ENCODE measurements at places on chromosomes 5 and 9.

DNA sequence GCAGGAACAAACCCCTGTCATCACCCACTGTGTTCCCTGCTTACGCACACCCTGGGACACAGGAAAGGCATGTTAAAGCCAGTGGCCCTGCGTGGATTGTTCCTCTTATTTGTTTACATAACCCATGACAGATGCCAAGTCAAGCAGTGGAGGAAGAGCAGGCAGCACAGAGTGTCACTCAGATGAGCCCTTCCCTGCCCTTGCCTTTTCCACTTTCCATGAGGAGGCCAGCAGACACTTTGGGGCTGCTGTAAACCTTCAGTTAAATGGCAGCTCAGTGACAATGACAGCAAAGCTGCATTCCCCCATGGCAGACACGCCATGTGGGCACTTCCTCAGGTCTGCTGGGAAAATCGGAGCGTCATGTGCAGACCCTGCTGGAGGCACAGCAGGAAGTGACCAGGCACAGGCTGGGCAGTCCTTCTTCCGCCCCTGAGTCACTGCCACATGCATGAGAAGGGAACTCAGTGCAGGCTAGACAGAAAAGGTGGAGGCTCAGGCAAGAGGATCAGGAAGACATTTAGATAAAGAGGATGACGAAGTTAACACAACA lies 216.8 kb upstream of the PIK3R1 start:
- no peak for DNase-seq

- no peak for DNase-seq
Measured at GRCh38 chr5:160643616-160644240, 208.3 kb downstream of the ATP10B start.

GRCh38 chr5:137209232-137209809 lies 289.8 kb downstream of the SPOCK1 start:
- no peak for DNase-seq

- no peak for DNase-seq
Measured at GRCh38 chr5:69372394-69372793, 2.8 kb downstream of the RAD17 start.

- no peak for DNase-seq
Measured at GRCh38 chr5:74543162-74543995, 97.1 kb downstream of the ENC1 start.

- DNase-seq, result no peak
Measured at GRCh38 chr5:73116506-73116905, 3.9 kb upstream of the TMEM171 start.

- DNase-seq, result no peak
Measured at GRCh38 chr5:119037496-119038215, 33.2 kb upstream of the DMXL1 start.

GRCh38 chr9:14428781-14429230 lies 114.9 kb upstream of the NFIB start:
- DNase-seq, result no peak

DNA sequence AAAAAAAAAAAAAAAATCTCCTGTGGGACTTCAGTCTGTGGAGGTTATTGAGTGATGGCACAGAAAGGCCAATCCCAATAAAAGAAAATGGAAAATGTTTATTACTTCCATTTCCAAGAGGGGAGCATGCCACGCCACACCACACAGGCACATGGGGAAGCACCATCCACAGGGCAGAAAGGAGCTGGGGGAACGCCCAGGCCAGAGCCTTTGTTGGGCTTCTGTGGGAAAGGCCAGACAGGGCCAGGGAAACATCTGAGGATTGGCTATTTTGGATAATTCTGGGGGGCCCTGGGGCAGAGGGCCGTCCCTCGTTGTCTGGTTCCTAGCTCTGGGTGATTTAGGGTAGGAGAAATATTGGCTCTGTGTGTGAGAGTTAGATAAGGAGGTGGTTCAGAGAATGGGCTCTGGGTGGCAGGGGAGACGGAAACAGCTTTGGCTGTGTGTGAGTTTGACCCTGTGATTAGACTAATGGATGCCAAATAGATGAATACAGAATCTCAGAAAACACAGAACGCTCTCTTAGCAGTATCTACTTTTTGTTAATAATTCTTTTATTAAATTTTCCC lies 49.0 kb upstream of the ABL1 start:
- no peak for DNase-seq

DNA sequence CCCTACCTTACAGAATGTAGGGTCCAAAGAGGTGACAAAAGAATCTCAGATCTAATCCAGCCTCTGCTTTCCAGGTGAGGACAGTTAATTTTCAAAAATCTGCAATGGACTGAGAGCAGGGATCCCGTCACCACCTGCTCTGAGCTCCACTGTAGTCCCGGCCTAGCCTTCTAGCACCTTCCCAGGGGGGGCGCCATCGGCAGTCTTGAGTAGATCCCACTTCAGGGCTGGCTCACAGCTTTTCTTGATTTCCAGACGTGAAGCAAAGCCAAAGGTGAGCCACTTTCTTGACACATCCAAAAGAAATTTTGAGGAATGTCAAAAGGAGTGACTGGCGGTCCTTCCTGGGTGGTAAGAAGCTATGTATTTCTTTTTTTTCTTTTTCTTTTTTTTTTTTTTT lies 114.1 kb downstream of the SYK start:
- no peak for DNase-seq

GRCh38 chr5:58406394-58406793 lies 53.5 kb downstream of the PLK2 start:
- DNase-seq, result no peak

- DNase-seq, result no peak
Measured at GRCh38 chr5:95959051-95959887, 2.4 kb downstream of the ELL2 start.

DNA sequence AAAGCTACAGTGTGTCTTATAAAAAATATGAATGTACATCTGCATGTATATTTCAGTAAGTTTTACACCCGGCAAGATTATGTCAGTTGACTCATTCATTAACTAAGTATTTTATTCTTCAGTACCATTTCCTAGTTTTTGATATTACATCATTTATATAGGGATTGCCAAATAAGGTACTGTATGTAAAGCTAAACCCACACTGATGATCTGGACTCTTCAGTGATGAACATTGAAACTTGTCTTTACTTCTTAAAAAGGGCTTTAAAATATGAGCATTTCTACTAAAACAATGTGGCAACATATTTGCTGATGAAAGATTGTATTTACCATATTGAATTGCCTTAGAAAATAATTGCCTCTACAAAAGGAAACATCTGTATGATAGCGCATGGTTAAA lies 151.8 kb upstream of the TLX3 start:
- no peak for DNase-seq

- no peak for DNase-seq
Measured at GRCh38 chr5:170920196-170920595, 58.4 kb downstream of the RANBP17 start.

- DNase-seq, result no peak
Measured at GRCh38 chr9:18829873-18830272, 203.1 kb downstream of the SAXO1 start.

DNA sequence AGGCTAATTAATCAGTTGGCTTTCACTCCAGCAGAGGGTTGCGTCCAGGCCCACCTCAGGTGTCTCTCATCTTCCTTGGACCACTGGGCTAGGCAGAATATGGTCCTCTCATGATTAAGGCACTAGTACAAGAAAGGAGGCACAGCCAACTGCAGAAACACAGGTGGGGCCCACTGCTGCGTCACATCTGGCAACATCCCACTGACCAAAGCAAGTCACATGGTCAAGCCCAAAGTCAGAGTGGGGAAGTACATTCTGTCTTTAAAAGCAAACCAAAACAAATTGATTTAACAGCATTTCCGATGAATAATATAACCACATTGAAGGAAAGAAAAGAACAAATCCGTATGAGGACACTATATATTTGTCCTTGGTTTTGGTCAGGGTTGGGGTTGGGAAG lies 28.0 kb upstream of the UBTD2 start:
- no peak for DNase-seq

GRCh38 chr5:77852068-77852513 lies 76.0 kb upstream of the TBCA start:
- no peak for DNase-seq

- no peak for DNase-seq
Measured at GRCh38 chr5:95899006-95899405, 62.6 kb downstream of the ELL2 start.

DNA sequence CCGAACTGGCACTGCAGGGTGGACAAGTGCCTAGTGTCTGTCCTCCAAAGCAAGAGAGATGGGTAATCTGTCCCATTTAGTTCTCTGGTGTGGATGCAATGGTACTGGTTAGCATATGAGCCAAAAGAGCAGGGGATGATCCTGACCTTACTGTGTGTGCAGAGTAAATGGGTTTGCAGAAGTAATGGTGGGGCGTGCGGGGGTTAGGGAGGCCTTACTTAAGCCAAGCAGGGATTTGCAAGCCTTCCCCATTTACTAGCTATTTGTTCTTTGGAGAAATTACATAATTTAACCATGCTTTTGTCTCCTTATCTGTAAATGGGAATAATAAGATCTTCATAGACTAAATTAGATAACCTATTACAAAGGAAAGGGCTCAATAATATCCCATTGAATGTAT lies 19.9 kb upstream of the LCP2 start:
- no peak for DNase-seq

DNA sequence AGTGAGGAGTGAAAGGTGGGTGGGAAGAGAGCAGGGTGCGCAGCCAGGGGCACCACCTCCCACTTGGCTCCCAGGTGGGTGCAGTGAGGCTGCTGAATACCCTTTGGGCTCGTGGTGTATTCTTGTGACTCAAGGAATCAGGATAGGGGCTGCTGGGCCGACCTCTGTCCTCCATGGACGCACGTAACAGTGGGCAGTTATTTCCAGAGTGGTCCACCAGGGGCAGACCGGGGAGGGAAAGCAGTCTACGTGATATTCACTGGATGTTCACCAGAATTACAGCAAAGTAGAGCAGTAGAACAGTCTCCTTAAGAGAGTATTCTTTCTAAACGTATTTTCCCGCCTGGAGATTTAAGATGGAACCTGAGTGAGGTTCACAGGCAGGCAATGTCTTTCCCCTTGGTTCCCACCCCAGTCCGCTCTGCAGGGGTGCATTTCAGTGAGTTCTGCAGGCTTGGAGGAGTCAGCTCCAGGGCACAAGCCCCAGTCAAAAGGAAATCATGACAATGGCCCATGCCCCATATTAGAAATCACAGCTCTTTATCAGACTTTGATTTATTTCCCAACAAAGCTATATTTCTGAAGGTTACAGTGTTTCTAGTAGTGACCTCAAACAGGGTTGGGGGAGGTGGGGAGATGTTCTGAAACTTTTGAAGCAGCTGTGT lies 88.7 kb downstream of the SYK start:
- no peak for DNase-seq

DNA sequence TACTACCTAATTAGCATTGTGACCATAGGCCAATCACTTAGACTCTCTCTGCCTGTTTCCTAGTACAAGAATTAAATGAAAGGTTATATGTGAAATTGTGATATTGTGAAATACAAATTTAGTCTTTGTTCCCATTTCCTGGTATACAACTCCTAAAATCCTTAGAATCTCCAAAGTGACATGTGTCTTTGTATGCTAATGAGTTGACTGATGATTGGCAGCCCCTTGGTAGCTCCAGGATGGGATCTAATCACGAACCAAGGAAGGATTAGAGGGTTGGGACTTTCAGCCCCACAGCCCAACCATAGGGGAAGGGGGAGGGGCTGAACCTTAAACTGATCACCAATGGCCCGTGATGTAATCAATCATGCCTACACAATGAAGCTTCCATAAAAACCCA lies 31.6 kb downstream of the ATP6V0E1 start:
- DNase-seq, result no peak

- no peak for DNase-seq
Measured at GRCh38 chr5:116340799-116341198, 233.8 kb downstream of the SEMA6A start.

GRCh38 chr5:150129813-150130492 lies 25.7 kb downstream of the PDGFRB start:
- DNase-seq, result peak; percentile 4

GRCh38 chr5:74581988-74582365 lies 58.6 kb downstream of the ENC1 start:
- DNase-seq, result no peak

- DNase-seq, result no peak
Measured at GRCh38 chr5:40770764-40771163, 15.0 kb upstream of the TTC33 start.

GRCh38 chr5:78799266-78800017 lies 150.9 kb upstream of the LHFPL2 start:
- no peak for DNase-seq

GRCh38 chr9:127049581-127049980 lies 72.9 kb downstream of the ANGPTL2 start:
- no peak for DNase-seq

- no peak for DNase-seq
Measured at GRCh38 chr5:180832638-180833068, 28.4 kb downstream of the ZFP62 start.

GRCh38 chr5:135053278-135053677 lies 19.2 kb upstream of the PITX1 start:
- no peak for DNase-seq

DNA sequence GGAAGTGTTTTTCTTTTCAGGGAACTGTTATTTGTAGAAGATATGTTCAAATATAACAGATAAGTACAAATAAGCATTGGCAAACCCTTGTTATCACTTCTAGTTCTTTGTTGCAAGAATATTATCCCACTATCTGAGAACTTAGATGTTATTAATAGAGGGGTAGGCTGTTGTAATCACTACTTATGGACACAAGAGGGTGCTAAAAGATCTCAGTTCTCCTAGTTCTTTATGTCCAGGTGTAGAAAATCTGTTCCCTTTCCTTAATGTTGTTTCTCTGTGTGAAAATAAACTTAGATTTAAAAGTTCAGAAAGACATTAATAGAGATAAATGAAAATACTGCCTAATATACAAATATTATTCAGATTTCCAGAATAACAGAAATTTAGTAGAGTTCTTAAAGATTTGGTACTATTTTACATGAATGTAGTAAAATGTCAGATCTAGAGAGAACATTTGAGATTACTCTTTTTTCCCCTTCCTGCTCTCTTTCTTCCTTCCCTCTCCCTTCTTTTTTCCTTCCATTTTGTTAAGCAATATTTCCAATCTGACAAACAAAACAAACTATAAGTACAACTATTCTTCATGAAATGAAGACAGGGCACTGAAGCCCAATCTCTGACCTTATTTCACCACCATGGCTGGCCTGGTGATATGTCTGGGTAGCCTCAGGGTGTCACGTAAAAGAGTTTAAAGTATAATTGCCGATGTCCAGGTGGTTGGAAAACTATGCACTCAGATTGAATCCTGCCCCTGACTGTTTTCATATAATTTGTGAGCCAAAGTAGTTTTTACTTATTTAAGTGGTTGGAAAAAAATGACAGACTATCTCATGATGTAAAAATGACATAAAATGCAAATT lies 43.6 kb upstream of the C5orf46 start:
- no peak for DNase-seq

DNA sequence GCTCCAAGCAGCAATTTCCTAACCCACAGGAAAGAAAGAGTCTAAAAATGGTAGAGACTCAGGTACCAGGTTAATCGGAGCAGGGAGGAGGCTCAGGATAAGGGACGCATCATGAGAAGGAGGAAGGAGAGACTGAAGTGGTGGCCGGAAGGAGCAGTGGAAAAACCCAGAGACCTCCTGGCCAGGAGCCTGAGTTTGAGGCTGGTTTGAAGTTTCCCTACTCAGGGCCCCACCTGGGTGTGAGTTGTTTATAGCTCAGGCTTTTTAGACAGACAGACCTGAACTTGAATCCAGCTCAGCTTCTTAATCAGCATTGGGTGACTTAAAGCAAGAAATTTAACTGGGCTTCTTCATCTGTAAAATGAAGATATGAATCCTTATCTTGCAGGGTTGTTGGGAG lies 11.9 kb upstream of the AQP7 start:
- no peak for DNase-seq
